RWPE1 (cell line): ENCODE measurements at places on chromosomes 7 and 10.

- DNase-seq = peak; percentile 29
These were observed 12.4 kb downstream of the PAPOLB start for GRCh38 chr7:4849390-4849789.

- no peak for DNase-seq
These were observed 16.6 kb upstream of the WNT8B start for GRCh38 chr10:100446130-100446761.

DNA sequence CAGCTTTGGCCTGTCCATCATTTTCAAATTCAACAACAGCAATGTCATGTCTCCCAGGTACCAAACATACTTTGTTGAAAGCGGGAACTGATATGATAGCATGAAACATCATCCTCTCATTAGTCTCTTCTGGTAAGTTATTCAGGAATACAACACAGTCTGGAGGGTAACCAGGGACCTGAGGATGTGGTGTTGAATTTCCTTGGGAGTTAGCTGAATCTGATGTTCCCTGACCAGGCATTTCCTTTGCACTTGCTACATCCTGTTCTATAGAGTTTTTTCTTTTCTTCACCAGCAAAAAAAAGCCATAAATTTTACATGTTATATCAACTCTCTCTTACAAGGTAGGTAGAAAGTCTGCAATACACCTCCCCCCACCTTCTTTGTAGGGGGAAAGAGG lies 97.8 kb upstream of the AFAP1L2 start:
- DNase-seq = no peak

DNA sequence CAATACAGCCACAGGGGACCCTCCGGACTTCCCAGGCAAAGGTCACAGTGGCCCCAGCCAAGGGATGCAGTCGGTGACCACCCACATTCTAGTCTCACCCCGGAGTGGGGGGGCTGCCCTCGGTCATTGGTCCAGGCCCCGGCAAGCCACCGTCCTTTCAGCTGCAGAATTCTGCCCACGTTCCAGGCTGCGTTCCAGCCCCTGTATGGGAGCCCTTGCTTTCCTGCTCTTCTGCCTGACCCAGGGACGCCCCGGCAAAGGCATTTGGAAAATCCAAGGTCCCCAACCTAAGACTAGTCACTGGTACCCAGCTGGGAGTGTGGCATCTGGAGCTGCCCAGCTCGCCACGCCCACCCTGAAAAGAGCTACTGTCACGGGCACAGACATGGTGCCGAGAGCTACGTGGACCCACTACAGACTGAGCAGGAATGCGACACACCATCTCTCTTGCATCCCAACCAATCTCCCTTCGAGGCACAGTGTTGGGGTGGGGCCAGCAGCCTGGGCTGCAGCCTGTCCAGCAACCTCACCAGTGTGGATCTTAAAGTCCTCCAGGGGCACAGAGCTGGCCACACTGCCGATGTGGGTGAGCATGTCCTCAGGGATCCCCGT lies 18.6 kb downstream of the OGDHL start:
- DNase-seq = no peak

DNA sequence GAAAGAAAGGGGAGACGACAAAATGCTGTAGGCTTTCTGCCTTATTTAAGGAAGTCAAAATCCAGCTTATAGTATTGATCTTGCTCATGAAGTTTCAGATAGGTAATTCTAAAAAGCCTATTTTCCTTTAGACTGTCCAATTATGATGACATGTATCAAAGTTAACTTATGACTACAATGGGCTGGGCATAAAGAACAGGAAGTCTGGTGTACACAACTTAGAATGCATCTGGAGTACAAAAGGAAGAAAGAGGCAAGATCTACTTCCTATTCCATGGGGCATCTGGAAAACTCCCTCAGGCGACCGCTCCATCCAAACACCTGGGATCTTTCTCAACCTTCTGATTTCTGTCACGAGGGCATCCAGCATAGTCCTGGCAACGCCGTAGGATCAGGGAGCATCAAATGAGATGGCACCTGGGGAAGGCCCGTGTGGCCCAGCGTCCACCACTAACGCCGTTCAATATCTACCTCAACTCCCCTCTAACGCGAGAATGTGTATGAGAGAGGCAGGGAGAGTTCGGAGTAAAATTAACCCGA lies 512 bp downstream of the FAM24B start:
- DNase-seq = peak; percentile 42

DNA sequence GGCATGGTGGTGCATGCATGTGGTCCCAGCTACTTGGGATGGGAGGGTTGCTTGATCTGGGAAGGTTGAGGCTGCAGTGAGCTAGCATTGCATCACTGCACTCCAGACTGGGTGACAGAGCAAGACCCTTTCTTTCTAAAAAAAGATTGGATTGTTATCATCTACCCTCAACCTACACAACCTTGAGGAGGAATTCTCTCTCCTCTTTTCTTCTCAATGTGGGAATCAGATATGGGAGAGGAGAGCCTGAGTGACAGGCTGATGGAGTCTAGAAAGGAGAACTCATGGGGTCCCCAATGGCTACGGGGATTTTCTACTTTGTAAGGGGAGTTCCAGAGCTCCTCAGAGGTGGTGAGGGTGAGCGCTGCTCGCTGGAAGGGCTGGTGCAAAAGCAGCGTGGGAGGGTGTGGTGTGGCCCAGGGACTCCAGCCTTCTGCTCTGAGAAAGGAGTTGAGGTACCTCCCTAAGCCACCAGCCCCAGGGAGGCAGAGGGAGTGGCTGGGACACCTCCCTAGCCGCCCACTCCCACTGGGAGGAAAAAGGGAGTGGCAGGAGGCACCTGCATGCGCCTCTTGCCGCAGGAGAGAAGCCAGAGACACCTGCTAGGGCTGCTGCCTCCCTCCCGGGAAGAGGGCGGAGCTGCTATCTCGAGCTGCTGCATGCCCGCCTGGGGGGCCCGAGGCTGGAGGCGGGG lies 48.4 kb downstream of the GATA3 start:
- no peak for DNase-seq

DNA sequence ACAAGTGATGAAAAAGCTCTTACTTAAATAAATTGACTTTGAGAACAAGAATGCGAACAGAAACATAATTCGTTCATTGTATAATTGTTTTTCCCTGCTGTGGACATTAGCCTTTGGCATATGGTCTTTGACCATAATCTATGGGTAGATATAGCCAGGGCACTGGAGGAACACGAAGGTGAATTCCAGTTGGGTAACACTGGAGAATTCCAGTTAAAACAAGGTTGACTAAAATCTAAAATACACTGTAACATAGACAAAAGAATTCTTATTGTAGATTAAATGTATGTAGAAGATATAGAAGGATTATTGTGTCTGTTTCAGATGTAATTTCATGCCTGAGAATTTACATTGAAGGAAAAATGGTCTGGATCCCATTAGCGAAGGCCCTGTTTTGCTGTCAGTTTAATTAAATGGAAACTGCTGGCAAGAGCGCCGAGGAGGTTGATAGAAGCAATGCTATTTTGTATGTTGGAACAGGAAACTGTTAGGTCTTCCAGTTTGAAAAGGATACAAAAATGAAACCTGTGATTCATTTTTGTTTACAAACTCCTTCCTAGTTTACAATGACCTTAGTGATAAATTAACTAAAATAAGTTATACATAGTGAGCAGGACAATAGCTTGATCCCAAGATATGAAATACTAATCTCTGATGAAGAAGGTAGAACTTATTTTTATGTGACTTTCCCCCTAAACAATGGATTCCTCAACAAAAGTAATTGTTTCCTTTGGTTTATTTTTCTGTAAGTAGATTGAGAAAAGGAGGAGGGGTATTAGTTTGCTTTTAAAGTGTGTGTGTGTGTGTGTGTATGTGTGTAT lies 68.9 kb downstream of the ARID5B start:
- DNase-seq = no peak

- DNase-seq = no peak
These were observed 9.7 kb downstream of the EXOC6 start for GRCh38 chr10:92857904-92858514.
